MCF 10A (cell line): ENCODE measurements at places on chromosomes 3 and 15.

DNA sequence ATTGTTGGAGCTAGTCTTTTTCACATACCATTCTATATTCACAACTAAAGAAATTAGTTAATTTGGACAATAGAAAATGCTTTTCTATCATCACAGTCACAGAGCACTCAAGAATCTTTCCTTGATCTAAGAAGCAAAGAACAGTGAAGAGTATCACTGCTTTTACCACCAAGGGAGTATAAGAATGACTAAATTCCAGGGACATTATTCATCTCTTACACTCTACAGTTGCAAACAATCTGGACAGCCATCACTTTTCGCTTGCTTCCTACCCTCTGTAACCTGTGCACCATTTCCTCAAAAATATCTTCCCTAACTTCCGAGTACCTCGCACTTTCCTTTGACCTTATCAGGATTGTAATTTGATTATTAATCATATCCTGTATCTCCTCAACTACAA, 359.5 kb upstream of the TMCO5A start:
- no peak for DNase-seq

- DNase-seq, result no peak
Observed at GRCh38 chr15:85899927-85900326, 105.2 kb upstream of the KLHL25 start.

DNA sequence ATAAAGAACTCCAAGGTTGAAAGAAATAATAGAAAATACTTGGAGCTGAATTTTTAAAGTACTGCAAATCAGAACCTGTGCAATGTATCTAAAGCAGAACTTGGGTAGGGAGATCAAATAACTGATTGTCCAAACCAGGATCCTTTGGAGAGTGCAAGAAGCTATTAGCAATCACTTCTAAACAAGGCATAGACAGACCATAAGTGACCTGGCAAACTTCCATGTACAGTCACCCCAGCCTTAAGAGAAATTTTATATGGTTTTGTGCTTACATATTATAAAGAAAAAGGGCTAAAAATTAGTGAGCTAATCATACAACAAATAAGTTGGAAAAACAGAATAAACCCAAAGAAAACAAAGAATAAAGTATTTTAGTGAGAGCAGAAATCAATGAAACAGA, 35.2 kb downstream of the ETV5 start:
- no peak for DNase-seq

DNA sequence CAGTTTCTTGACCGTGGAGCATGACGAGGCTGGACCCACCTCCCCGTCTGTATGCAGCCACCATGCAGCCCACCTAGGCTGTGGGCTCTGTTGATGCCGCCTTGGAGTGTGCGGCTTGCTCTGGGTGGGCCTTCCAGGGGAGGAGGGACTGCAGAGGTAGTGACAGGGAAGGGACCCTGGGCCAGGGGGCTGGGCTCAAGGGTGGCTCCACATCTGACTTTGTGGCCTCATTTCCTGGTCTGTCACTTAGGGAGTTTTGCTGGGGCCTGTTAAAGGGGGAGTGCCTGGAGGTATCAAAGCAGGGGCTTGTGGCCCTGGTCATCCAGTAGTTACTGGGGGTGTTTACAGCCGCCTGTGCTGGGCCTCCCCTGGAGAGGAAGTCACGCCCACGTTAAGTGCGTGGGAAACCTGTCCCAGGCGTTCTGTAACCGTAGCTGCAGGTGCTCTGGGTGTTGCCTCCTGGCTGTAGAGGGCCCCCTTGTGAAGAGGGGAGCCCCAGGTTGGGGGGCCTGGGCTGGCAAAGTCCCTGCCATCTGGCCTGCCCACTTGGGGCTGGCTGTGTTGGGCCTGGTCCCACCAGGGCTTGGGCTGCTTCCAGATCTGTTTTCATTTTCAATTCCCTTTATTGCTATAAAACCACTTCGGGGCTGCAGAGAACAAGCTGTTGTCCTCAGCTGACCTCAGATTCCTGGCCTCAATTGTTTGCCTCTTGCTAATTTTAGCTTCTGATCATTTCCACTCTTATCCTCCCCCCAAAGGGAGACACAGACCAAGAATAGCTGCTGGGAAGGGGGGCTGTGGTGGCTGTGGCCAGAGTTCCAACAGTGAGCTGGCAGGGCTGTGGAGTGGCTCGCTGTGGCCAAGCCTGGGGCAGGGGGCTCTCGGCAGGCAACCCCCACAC, 26.5 kb downstream of the KLF13 start:
- no peak for DNase-seq

GRCh38 chr15:55627730-55628368, 39.7 kb upstream of the PYGO1 start:
- DNase-seq, result peak; percentile 96

- DNase-seq, result no peak
Observed at GRCh38 chr3:88058306-88058580, 562 bp downstream of the CGGBP1 start.

DNA sequence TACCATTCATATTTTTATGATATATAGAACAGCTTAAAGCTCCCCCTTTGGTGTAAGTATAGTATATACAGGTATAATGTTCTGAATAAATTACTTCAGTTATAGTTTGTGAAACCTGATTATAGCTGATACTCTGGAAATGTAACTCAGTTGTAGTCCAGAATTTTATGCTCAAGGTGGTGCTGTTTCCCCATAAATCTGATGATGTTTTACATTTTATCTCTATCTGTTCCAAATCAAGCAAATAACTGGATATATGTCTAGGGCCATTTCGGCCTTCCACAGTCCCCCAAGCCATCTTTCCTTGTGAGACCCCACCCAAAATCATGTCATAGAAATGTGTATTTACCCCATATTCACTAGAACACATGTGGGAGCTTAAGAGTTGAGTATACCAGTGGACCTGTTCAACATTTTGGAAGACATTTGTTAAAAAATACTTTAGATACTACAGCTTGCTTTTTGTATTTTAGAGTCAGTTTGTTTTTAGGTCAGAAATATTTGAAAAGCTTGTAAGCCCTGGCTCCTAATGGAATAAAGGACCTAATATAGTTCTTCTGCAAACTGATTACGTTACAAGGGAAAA, 107.1 kb downstream of the ATG7 start:
- peak; percentile 59 for DNase-seq

GRCh38 chr3:84680700-84681099, 278.1 kb upstream of the CADM2 start:
- no peak for DNase-seq

DNA sequence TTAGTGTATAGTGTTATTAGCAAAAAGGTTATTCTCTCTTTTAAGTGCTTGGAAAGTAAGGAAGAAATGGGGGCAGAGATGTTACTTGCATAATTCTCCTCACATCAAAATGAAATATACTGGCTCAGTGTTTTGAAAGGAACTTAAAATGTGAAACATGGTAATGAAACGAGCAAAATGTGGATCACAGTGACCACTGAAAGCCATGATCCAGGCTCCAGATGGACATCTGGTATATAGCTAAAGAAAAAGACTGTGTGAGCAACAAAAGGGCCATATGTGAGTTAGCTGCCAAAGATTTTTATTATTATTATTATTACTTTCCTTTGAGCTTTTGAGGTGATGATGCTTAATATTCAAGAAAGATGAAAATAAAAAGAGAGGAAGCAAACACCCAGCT, 89.6 kb downstream of the GAP43 start:
- no peak for DNase-seq

DNA sequence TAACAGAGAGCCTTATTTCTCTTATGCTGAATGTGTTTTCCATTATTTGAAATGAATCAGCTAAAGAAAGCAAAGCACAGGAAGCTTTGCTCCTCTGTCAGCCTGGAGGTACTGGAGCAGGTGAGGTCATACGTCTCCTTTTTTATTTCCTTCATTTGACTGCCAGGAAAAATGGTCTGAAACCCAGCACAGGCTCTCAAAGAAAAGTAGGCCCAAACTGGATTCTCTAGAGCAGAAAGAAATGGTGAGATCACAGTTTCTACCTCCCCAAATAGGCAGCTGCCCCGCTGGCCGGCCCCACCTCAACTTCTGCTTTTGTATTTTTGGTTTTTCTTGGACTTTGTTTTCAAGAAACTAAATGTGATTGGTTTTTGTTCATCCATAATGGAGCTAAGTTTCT, 95.1 kb downstream of the RPL39L start:
- no peak for DNase-seq

- no peak for DNase-seq
Observed at GRCh38 chr15:67776600-67776999, 48.7 kb upstream of the SKOR1 start.

DNA sequence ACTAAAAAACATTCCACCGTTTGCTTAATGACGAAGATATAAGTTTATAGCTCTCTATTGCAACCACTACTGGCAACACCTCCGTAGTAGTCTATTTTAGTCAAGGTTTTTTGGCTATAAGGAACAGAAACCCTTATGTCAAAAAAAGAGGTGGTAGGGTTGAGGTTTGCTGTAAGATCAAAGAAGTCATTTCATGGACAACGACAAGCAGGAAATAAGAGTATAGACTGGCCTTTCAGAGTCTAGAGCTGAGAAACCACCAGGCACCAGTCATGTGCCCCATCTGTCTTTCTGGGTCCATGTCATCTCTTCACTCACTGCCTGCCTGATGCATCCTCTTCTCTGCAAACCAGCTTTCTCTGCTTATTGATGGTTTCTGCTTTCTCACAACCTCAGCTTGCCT, 42.7 kb downstream of the THBS1 start:
- no peak for DNase-seq

DNA sequence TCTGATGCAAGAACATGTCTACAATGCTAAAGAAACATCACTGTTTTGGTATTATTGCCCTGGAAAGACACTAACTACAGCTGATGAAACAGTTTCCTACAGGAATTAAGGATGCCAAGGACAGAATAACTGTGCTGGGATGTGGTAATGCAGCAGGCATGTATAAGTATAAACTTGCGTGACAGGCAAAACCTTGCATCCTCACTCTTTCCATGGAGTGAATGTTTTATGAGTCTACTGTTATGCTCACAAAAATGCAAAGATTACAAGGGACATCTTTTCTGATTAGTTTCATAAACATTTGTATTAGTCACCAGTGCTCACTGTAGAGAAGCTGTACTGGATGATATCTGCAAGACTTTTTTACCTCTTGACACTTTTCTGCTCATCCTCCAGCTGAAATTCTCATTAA, 143.6 kb downstream of the NAALADL2 start:
- DNase-seq, result peak; percentile 41

DNA sequence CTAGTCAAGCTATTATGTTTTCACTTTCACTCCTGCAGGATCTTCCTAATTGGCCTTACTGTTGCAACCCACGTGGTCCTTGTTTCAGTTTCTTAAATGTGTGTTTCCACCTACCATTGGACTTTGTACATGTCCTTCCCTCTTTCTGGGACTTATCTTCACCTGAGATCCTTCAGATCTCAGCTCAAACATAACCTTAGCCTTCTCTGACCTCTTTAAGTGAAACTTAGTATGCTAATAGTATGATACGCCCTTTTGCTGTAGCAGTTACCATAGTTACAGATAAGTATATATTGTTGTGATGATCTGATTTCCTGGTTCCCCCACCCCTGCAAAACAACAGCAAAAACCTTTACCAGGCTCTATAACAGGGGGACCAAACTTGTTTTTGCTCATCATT, 35.2 kb downstream of the U2SURP start:
- no peak for DNase-seq
